Osteoblast (primary cell): ENCODE measurements at places on chromosomes 13 and 19. TPM values are rescaled to one million over a fixed set of nuclear protein-coding genes. Genes with fewer than 3 reads are reported as not detected.

DNA sequence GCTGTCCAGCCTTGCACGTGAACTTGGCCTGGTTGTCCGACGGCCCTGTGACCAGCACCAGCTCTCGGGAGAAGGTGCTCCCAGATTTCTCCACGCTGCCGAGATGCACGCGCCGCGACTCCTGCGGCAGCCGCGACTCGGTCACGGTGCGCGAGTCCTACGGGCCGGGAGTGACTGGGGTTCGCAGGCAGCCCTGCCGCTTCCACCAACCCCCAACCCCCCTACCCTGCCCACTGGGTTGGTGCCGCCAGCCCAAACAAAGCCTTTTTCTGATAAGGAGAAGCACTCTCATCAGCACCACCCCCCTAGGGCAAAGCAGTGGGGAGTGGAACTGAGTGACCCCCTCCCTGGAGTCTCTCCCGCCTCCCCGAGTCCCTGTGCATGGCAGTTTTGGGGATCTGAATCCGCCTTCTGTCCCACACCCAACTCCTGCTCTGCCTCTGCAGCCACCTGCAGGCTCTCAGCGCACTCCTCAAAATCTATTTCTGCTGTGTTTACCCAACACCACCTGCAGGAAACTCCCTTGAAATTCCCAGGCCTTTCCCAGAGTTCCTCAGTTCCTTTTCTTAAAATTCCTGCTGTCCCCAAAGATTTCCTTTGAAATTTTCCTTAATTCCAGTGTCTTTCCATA lies 6.2 kb downstream of the NPHS1 start:
- DNase-seq: peak; percentile 72

DNA sequence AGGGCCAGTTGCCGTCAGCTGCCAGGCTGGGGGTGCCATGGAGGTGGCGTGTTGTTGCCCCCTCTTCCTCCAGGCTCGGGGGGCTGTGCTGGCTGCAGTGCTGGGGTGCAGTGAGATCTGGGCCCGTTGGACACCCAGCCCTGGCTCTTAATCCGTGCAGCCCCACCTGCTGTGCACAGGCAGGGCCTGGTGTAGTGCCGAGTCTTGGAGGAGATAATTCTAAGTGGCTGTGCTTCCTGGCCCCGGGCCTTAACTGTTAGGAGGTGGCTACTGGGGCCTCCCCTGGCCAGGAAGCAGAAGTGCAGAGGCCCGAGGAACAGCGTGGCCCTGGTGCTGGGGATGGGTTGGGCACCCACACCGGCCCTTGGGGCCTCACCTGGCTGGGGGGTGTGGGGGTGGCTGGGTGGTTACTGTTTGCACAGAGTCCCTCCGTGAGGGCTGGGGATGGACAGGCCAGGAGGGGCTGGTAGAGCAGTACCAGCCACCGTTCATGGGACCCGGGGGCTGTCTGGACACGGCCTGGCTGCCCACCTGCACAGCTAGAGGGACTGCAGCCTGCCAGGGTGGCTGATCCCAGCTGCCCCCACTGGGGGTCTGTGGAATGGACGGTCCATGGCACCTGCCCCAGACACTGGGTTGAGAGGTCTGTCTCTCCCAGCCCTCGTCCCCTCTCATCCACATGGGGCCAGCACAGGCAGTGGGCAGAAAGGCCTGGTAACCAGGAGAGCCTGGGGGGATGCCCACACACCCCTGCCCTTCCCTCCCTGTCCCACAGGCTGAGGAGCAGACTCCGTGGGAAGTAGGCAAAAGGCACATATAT lies 3.3 kb downstream of the GPX4 start:
- no peak for DNase-seq

- DNase-seq: no peak
Observed at GRCh38 chr13:79060216-79060615, 345.8 kb downstream of the RBM26 start.

The EBI3 gene
- total RNA-seq: not detected in 2 replicates

GRCh38 chr13:65650321-65650720 lies 1579.8 kb downstream of the PCDH9 start:
- DNase-seq: no peak

The LRRC25 gene
- 0.88 and 1.1 TPM in 2 replicates for total RNA-seq

The F10 gene
- total RNA-seq: 0.29 TPM in 1 of 2 replicates, not detected in the other
